ENCODE measurements at places on chromosomes 12 and 14.

DNA sequence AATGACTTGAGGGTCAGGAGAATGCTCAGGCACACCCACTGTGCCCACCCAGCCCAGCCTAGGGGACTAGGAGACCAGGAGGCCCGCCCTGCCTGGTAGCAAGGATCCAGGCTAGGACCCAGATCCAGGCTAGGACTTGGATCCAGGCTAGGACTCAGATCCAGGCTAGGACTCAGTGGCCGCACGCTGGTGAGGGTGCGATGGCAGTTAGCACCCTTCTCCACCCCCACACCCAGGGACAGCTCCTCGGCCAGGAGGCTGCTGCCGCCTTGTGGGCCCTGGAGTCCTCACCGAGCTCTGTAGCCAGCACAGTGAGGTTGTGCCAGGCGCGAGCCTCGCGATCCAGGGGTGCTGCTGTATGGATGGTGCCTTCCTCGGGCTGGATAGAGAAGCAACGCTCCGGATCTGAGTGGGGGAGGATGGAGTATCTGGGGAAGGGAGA, 5.1 kb downstream of the CDH24 start:
- DNase-seq, result no peak

- no peak for DNase-seq
Observed at GRCh38 chr12:69916544-69917235, 91.7 kb downstream of the MYRFL start.

DNA sequence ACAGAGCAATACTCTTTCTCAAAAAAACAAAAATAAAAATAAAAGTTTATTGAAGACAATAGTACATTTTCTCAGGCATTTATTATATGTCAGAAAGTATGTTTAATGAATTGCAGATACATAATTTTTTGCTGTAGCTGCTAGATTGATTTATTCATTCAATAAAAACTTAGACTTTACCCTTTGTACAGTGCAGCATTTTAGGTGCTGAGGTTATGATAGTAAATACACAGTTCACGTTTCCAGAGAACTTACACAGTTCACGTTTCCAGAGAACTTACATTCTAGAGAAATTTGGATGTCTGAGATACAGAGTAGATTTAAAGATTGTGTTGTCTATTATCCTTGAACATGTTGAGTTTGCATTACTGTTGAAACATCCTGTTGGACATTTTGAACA, 25.3 kb downstream of the TMTC3 start:
- no peak for DNase-seq

DNA sequence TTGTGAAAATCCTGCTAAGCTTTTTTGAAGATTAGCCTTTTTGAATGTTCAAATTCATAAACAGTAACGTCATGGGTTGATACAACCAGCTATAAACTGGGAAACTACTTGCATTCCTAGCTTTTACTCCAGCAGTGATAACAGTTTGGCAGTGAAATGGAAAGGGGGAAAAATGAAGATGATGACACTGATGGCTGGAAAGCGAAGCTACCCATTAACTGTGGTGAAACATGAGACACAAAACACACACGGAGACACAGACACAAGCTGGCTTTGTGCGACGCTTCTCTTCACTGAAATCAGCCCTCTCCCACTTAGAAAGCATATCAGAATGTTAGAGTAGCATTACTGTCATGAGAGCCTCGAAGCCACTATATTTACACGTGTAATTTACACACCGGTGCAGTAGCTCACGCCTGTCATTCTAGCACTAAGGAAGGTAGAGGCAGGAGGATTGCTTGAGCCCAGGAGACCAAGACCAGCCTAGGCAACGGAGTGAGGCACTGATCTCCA, 15.7 kb downstream of the VPS37B start:
- no peak for DNase-seq

DNA sequence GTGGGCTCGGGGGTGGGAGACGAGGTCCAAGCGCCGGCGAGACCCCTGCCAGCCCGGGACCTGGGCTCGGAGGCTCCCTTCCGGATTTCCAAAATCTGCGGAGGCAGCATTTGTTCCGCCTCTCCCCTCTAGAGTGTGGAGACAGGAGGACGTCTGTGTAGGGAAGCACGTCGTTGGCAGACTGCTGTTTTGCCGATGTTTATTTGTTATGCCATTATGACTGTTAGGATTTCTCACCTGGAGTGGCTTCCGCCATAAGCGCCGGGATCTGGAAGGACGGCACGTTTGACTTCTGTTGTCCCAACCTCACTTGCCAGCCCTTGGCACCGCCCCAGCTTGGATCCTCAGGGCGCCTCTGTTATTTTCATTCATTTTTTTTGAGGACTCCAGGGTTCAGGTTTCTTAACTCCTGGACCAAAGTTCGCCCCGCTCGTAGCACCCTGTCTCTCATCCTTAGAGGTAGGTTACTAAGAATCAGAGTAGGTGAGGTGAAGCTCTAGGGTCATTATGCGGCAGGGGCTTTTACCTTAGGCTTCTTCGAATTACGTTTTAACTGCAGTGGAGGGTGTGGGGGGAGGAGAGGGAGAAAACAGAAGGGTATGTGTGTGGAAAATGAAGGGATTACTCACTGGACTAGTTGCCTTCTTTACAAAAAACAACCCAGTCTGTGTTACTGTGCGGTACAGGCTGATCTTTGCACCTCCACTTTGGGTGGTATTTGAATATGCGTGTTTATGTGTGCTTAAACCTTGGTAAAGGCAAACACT, 547 bp upstream of the PYGL start:
- peak; percentile 69 for DNase-seq

DNA sequence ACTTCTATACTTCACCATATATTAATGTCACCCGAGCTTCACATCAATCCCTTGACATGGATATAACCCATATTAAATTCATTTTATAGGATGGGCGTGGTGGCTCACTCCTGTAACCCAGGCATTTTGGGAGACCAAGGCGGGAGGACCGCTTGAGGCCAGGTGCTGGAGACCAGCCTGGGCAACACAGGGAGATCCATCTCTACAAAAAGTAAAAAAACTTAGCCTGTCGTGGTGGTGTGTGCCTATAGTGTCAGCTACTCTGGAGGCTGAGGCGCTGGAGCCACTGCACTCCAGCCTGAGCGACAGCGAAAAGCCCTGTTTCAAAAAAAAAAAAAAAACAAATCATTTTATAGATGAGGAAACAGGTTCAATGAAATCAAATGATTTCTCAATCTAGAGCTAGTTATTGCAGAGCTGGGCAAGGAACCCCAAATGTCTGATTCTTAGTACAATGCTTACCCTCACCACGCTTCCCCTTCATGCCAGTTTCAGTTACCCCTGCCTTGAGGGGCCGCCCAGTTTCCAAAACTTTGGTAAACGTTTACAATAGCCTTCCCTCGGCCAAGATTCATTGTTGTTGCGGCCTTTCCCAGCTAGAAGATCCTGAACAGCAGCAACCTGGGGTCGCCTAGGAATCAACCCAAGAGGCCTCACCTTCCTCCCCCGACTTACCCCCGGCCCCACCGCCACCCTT, 751 bp downstream of the PSMB5 start:
- DNase-seq, result no peak

DNA sequence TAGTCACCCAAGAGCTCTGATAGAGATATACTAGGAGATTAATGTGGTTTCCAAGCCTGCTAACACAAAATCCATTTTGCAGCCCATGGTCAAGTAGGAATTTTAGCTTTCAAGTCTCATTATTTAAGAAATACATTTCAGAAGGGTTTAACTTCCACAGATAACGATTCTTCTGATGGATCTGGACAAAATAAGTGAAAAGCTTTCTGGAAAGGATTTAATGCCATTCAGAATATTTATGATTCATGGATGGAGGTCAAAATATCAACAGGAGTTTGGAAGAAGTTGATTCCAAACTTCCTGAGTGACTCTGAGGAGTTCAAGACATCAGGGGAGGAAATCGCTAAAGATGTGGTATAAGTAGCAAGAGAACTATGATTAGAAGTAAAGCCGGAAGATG, 214.6 kb downstream of the ATXN7L3B start:
- no peak for DNase-seq

- DNase-seq, result no peak
Observed at GRCh38 chr14:58765418-58765831, 127.7 kb downstream of the DACT1 start.

- DNase-seq, result no peak
Observed at GRCh38 chr14:77076113-77076631, 21.9 kb upstream of the CIPC start.

GRCh38 chr14:103347091-103347815, 13.2 kb downstream of the EIF5 start:
- DNase-seq, result no peak

GRCh38 chr12:25156061-25156460, 38.9 kb downstream of the DNAI7 start:
- DNase-seq, result no peak

Data from RWPE1 (cell line).